Stimulated activated CD8-positive, alpha-beta memory T cell treated with anti-CD3 and anti-CD28 coated beads, Interleukin-15, amount 100 ng/mL, for 48 hours (primary cell): ENCODE measurements at places on chromosomes 11 and 22.

GRCh38 chr11:82848829-82849228 lies 51.4 kb downstream of the PRCP start:
- no peak for DNase-seq

DNA sequence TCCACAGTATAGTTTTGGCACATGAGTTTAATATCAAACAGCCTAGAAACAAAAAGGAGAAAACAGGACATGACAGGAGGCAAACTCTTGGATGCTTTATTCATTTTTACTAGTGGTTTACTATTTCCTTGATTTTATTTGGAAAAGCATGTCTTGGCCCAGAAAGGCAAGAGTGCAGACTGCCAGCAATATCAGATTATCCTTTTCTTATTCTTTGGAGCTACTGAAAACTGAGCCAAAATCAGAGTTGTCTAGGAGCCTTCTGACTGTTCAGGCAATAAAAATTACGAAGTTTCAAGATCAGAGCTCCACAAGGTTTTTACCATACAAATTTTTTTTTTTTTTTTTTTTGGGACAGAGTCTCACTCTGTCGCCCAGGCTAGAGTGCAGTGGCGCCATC lies 16.0 kb downstream of the CELF1 start:
- DNase-seq: no peak

DNA sequence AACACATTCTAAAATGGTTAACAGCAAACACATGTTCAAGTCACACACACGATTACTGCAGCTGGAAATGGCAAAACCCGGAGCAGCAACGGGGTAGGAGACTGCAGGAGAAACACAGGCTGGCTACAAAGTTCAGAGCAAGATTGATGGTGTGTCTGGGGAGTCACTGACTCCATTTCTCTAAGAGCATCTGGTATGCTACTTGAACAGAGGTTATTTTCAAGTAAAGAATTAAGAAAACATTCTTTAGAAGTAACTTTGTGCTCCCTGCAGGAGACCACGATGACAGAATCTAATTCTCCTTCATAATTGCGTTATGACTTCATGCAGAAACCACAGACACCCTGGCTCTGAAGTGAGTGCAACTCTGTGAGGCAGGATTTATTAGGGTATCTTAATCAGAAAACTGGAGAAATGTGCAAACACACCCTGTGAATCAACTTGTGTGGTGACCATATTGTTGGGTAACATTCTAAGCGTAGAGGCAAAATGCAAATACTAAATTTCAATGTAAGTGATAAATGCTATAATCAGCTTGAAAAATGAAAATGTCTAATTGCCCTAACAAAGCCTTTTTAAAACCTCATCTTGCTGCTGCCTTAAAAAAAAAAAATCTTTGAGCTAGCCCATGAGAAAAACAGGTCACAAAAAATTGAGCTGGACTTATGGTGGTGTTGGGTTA lies 303.0 kb downstream of the CADM1 start:
- DNase-seq: no peak

GRCh38 chr11:96361778-96362177 lies 18.8 kb upstream of the MAML2 start:
- no peak for DNase-seq

- DNase-seq: no peak
These were observed 588.2 kb upstream of the TENM4 start for GRCh38 chr11:80028998-80029397.

GRCh38 chr11:105670811-105671210 lies 60.9 kb downstream of the GRIA4 start:
- DNase-seq: no peak
